ENCODE measurements at places on chromosomes 7 and 10. TPM values are rescaled to one million over a fixed set of nuclear protein-coding genes. Genes with fewer than 3 reads are reported as not detected.

Gene BHLHA15
- polyA plus RNA-seq, result not detected

GRCh38 chr7:99472561-99473314 lies at the start of gene ZNF789:
ZNF789 (plus strand) TSS chr7:99472890; CDS start chr7:99476457, 3,567 bp downstream.
- peak; percentile 67 for DNase-seq

- DNase-seq, result no peak
Measured at GRCh38 chr7:106777674-106778299, 87.3 kb upstream of the PIK3CG start.

GRCh38 chr7:43439631-43440401 lies 143.1 kb upstream of the STK17A start:
- DNase-seq, result no peak
